ENCODE measurements at places on chromosomes 2 and 18. TPM values are rescaled to one million over a fixed set of nuclear protein-coding genes. Genes with fewer than 3 reads are reported as not detected.
A peak's percentile ranks its signal among the peaks of the same experiment; 100 is the strongest.

DNA sequence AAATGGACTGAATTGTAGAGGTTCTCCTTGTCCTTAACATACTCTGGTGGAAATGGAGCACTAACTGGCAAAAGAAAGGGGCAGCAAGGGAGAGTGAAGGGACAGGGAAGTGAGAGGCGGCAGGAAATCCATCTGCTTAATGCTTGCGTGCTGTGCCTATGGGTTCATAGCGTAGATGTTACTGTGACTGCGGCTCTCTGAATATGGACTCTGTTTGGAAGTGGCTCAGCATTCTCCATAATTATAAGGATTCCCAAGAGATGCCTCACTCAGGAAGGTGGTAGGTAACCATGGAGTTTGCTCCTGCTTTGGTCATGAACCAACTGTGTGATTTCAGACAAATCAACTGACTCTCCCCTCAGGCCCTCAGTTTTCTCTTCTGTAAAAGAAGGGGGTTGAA, 50.0 kb downstream of the MYO3B start:
- H3K36me3 ChIP-seq: no peaks in the 10 kb centered on the region
- H3K4me1 ChIP-seq: no peaks in the 10 kb centered on the region
- H3K27ac ChIP-seq: no peak overlapping the region
- H3K4me3 ChIP-seq: no peak overlapping the region
- no peaks in the 10 kb centered on the region for H3K27me3 ChIP-seq
- no peak for DNase-seq

DNA sequence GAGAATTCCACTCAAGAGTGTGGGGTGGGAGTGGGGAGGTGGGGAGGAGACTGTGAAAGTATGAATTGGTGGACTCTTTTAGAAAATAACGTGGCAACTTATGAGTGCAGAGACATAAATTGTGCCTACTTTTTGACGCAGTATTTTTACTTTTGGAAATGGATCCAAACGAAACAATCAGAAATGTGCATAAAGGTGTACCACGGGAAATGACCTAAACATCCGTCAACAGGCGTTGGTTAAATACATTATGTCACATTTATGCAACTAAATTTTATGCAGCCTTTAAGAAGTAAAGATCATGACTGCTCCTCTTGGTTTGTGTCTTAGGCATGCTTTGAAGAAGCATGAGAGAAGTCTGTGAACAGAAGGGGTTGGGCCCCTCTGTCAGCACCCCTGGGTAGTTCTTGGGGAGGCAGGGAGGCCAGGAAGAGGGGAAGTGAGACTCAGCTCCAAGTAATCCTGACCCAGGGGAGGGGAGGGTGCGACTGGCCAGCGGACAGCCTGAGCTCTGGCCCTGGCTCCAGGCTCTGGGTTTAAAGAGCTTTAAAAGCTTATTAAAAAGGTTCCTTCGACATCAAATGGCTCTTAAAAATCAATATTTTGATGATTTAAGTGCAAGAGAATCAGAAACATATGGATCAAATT, 126.4 kb upstream of the HAAO start:
- H3K27me3 ChIP-seq: no peaks in the 10 kb centered on the region
- no peak for DNase-seq
- no peaks in the 10 kb centered on the region for H3K36me3 ChIP-seq
- H3K27ac ChIP-seq: no peak overlapping the region
- no peak overlapping the region for H3K4me3 ChIP-seq

DNA sequence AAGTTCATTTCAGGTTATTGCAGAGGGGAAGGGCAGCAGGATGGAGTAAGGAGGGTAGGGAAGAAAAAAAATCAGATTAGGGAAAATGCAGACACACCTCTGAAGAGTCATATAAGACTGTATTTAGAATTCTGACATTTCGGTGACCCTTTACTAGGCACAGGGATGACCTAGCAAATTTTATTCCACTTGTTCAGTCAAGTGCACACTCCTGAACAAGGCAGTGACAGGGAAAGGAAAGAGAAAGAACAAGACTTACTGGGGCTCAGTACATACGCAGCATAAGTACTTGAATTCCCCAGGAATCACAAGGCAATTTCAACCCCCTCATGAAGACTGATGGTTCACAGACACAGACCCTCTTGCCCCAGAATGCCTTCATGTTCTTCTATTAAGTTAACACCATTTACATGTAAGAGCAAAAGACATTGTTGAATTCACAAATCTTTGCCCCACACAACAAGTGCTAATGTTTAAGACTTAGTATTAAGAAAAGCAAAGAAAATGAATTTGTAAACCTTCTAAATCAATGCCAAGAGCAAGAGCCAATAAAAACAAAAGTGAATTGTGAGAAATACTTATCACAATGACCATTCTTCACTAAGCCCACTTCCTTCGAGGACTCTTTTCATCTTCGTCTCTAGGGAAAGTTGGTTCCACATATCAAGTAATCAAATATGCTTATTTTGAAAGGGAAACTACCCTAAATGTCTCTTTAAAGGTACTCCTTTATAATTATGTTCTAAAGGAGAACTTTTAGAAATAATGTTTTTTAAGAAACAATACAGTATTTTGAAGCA, 47.0 kb downstream of the COBLL1 start:
- H3K27me3 ChIP-seq: no peaks in the 10 kb centered on the region
- no peak for DNase-seq
- H3K36me3 ChIP-seq: no peaks in the 10 kb centered on the region
- H3K27ac ChIP-seq: no peak overlapping the region
- no peak overlapping the region for H3K4me3 ChIP-seq
- no peaks in the 10 kb centered on the region for H3K4me1 ChIP-seq

DNA sequence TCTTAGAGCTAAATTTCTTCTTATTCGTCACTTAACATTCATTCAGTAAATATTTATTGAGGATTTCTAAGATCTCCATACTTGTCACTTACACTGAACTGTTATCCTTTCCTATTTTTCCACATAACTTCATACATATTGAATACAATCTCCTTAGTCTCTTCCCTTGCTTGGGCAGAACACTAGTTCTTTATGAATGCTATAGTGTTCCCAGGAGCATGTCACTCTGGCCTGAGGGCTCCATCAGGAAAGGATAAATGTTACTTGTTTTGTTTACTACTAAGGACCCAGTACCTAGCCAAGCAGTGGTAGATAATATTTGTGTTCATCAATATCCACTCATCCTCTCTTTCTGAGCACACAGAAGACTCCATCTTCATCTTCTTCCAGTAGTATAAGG, 544.7 kb downstream of the ZEB2 start:
- H3K27me3 ChIP-seq: no peaks in the 10 kb centered on the region
- DNase-seq: no peak
- no peaks in the 10 kb centered on the region for H3K36me3 ChIP-seq
- no peak overlapping the region for H3K4me3 ChIP-seq
- H3K4me1 ChIP-seq: no peaks in the 10 kb centered on the region

DNA sequence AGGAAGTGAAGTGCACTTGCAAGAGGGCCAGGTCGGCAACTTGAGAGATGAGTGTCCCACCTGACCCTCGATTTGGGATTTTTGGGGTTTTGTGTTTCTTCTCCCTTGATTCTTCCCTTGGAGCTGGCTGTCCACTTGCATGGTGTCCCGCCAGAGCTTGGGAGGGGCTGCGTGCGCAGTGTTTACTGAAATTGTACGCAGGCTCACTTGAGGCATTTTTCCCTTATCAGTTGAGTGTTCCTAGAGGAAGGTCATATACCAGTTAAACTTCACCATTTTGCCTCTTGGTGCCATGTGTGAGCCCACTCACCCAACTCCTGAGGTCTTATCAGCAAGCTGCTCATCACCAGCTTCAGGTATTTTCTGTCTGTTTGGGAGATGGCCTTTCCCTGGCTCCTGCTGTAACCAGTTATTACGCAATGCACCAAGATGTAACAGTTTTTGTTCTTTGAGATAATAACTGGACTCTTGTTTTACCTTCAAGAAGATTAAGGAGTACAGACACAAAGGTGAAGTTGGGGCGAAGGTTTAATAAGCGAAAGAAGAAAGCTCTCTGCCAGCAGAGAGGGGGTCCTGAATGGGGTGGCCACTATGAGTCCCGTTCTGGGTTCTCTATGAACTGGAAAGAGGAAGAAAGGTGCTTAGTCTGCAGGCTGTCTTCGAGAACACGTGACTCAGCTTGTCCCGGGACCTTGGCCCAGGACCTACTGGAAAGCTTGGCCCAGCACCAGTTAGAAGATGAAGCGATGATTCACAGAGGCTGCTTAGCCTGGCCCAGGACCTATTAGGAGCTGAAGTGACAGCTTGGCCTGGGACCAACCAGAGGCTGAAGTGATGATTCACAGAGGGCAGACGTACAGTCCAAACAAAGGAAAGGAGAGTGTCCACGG, 21.5 kb upstream of the TXNL4A start:
- no peak for DNase-seq
- no peaks in the 10 kb centered on the region for H3K27me3 ChIP-seq
- no peak overlapping the region for H3K4me3 ChIP-seq

- no peaks in the 10 kb centered on the region for H3K27me3 ChIP-seq
- H3K27ac ChIP-seq: no peak overlapping the region
- DNase-seq: no peak
- no peaks in the 10 kb centered on the region for H3K36me3 ChIP-seq
- H3K4me1 ChIP-seq: no peaks in the 10 kb centered on the region
Observed at GRCh38 chr2:149768320-149768799, 180.8 kb upstream of the MMADHC start.

- H3K27ac ChIP-seq: no peak overlapping the region
- no peak for DNase-seq
- H3K36me3 ChIP-seq: peaks cover 37% of the 10 kb centered on the region
- no peaks in the 10 kb centered on the region for H3K27me3 ChIP-seq
Observed at GRCh38 chr2:25232248-25232825, 64.0 kb upstream of the POMC start.

DNA sequence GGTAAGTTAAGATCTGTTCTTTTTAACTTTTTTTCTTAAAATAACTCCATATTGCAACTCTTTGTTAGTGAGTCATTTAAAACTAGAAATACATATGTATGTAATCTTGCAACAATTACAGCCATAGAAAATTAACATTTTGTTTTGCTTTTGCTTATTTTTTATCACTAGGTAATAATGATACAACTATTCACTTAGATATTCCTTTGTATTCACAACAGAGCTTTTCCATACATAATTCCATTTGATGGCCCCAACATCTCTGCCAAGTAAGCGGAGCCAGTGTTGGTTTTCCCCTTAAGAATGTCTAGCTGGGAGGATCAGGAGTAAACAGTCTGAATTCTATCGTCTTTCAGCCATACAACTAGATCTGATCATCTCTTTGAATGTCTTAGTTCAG, 16.1 kb downstream of the SPP2 start:
- H3K4me1 ChIP-seq: peaks cover 2% of the 10 kb centered on the region
- no peaks in the 10 kb centered on the region for H3K36me3 ChIP-seq
- H3K4me3 ChIP-seq: no peak overlapping the region
- no peak overlapping the region for H3K27ac ChIP-seq
- DNase-seq: no peak

- no peaks in the 10 kb centered on the region for H3K27me3 ChIP-seq
- H3K4me1 ChIP-seq: no peaks in the 10 kb centered on the region
- H3K4me3 ChIP-seq: no peak overlapping the region
- H3K36me3 ChIP-seq: no peaks in the 10 kb centered on the region
- DNase-seq: no peak
- H3K27ac ChIP-seq: no peak overlapping the region
Observed at GRCh38 chr2:211468877-211469663, 912.7 kb downstream of the CPS1 start.

DNA sequence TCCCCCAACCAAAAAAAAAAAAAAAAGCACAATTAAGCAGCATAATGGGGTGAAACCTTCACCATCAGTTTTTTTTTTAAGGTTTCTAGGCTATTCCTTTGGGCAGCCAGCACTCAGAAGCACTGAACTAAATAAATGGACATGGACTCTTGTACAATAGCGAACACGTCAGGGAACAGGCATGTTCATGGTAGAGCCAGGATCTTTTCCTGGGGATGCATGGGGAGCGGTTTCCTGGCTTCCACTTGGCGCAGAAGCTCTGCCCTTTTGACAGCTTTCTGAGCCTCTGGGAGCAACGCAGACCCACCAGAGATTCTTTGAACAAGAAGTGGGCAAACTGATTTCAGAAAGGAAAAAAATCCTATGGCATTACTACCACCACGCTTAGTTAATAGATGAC, 35.0 kb downstream of the ALPK2 start:
- no peaks in the 10 kb centered on the region for H3K27me3 ChIP-seq
- H3K36me3 ChIP-seq: no peaks in the 10 kb centered on the region
- no peak overlapping the region for H3K27ac ChIP-seq
- H3K4me1 ChIP-seq: no peaks in the 10 kb centered on the region

DNA sequence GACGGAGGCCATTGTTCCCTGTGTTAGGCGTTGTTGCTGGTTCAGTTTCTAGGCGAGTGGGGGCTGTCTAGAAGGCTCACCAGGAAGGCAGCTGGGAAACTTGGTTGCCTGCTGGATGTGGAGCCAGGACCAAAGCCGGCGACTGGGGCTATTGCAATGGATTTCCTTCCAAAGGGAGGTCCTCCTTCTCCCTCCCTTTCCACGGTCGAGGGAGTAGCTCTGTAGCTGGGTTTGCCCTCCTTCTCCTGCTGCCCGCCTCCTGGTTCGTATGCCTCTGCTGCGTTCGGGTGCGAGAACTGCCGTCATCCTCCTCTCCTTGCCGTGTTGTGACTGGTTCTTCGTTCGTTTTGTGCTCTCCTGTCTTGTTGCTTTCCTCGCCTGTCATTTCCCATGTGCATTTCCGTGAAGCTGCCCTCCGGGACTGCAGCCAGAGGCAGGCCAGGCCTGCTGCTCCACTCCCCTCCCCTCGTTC, 203.4 kb downstream of the NEDD4L start:
- H3K4me1 ChIP-seq: no peaks in the 10 kb centered on the region
- DNase-seq: no peak
- no peak overlapping the region for H3K27ac ChIP-seq
- H3K27me3 ChIP-seq: no peaks in the 10 kb centered on the region

DNA sequence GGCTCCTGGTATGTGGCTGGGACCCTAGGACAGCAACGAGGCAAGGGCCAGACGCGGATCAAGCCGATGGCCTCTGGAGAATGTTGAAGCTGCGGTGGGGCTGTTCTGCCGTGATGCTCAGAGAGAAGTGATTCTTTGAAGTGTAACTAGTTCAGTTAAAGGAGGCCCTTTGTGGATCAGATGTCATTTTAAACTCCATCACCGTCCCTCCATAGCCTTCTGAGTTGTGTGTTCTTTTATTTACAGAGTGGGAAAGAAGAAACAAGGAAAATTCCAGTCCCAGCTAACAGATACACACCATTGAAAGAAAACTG, 403 bp downstream of the PNO1 start:
- H3K36me3 ChIP-seq: peaks cover 22% of the 10 kb centered on the region
- H3K4me3 ChIP-seq: peak overlapping the region; percentile 97
- peaks cover 34% of the 10 kb centered on the region for H3K4me1 ChIP-seq
- H3K27me3 ChIP-seq: no peaks in the 10 kb centered on the region
- DNase-seq: no peak

- no peaks in the 10 kb centered on the region for H3K4me1 ChIP-seq
- H3K36me3 ChIP-seq: no peaks in the 10 kb centered on the region
- H3K27ac ChIP-seq: no peak overlapping the region
- no peak for DNase-seq
Observed at GRCh38 chr2:217160103-217160743, 300.4 kb upstream of the TNP1 start.

- no peak overlapping the region for H3K4me3 ChIP-seq
- no peaks in the 10 kb centered on the region for H3K27me3 ChIP-seq
- peaks cover 12% of the 10 kb centered on the region for H3K4me1 ChIP-seq
Observed at GRCh38 chr2:7032371-7032770, 115.2 kb downstream of the RNF144A start.

The CPO gene
- not detected for polyA plus RNA-seq

The RAMP1 gene
- polyA plus RNA-seq: 10.8 TPM

The RBKS gene
- polyA plus RNA-seq: 2.5 TPM

The PSMA8 gene
- 4.9 TPM for polyA plus RNA-seq

The DSG4 gene
- not detected for polyA plus RNA-seq
